ENCODE measurements at places on chromosomes 4 and X. TPM values are rescaled to one million over a fixed set of nuclear protein-coding genes. Genes with fewer than 3 reads are reported as not detected.

Gene CCDC149
- total RNA-seq, result 4.9 TPM

Gene OTC
- total RNA-seq, result not detected

Gene ADH1B
- total RNA-seq, result 0.08 TPM

Gene CFAP99
- total RNA-seq, result not detected

Gene GAGE12F
- total RNA-seq, result not detected

Gene DDX53
- not detected for total RNA-seq
